Urothelium cell line (cell line): ENCODE measurements at places on chromosomes 3 and 15.

GRCh38 chr3:77084511-77084910 lies 44.6 kb downstream of the ROBO2 start:
- DNase-seq: no peak

- DNase-seq: no peak
Measured at GRCh38 chr3:156816091-156816793, 9.9 kb upstream of the LEKR1 start.

DNA sequence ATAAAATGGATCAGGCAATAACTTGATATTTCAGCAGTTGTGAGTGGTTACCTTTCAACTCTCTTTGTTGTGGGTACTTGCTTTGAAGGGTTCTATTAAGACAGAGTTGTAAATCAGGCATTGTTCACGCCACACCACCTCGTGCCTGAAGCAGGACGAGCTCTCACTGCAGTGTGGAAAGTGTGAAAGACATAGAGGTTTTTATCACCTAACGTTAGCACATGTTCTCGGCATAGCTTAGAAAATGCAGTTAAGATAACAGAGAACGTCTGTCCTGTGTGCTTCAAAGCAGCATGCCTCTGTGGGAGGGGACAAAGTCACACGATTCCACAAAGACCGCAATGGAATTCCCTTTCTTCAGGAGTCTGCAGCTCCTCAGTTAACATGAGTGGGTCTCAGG lies 7.8 kb downstream of the ADAMTS17 start:
- DNase-seq: no peak

- no peak for DNase-seq
Measured at GRCh38 chr15:101372149-101372577, 77.1 kb upstream of the SNRPA1 start.

GRCh38 chr15:59419170-59419569 lies 18.8 kb upstream of the FAM81A start:
- no peak for DNase-seq

GRCh38 chr3:118181274-118181673 lies 853.4 kb downstream of the IGSF11 start:
- no peak for DNase-seq

- no peak for DNase-seq
Measured at GRCh38 chr15:34043391-34043790, 4.4 kb upstream of the AVEN start.
